Cortex of kidney (tissue), 1 donor: ENCODE measurements at places on chromosomes 1 and 21.

DNA sequence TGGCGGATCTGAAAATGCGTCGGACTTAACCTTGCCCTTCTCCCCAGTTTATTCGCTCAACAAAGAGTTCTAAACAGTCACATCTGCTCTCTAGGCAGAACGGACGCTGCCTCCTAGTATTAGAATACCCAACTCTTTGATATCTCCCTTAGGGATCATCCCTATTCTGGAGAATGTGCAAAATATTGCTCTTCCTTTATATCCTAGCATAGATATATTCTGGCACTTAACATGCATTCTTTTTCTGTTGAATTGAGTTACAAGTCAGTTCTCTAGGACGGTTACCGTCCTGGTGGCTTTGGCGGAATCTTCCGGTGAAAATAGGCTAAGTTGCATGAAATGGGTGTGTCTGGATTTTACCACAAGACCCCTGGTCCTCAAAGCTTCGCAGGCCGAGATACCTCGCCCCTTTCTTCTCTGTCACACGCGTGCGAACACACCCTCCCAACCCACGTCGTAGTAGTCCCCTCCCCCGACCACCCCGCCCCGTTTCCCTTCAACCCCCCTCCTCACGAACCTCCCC lies 501 bp upstream of the DNAJC6 start:
- DNase-seq, result no peak

DNA sequence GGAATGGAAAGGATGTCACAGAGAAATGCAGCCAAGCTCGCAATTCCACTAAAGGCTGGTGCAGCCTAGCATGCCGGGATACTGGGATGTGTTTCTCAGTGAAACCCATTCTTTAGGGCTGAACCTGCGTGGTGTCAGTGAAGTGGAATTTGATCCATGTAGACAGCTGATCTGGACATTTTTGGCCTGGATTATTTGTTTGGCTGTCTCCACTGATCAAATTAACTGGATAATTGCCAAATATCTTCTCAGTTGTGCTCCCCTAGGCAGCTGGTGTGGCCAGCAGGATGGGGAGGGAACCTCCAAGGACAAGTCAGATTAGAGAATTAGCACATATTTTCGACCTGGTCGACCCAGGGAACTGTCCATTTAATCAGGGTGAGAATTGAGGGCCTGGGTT lies 318.4 kb downstream of the RPS6KC1 start:
- no peak for DNase-seq

DNA sequence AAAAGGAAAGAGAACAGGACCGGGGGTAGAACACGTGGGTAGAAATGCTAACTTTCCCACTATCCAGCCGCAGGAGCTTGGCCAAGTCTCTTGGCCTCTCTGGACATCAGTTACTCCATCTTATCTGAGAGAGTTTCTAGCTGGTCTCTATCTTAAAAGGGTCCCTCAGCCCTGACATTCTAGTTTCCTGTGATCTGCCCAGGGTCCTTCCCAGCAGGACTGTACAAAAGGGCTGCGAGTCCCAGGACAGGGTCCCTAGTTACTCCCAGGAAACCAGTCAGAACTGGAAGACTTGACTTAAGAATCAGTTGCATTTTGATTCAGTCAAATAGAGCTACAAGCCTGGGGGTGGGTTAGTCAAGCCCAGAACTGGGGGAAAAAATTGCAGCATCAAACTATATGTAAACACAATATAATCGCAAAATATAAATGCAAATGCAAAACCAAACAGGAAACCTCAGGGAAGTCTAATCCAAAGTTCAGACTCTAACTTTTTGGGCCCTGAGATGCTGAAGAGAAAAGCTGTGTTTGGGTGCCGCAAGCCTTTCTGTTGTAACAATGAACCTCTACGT lies 2.9 kb downstream of the ASAP3 start:
- DNase-seq, result no peak

DNA sequence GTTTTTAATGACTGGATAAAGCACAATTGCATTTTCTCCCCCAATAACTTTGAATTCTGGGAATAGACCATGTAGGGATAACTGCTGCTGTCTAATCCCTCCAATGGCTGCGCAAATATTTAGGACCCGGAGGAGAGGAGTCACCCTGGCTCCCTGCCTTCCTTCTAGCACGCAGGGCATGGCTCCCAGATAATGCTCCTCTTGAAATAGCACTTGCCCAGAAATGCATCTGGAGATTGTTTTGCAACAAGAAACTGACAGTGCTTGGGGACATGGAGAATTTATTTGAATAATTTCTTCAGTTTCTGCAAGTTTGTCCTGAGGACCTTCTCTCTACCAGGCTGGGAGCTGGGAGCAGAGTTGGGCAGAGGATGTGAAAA lies 83.5 kb downstream of the MAN1C1 start:
- no peak for DNase-seq

- no peak for DNase-seq
Measured at GRCh38 chr1:180816132-180816531, 96.6 kb upstream of the KIAA1614 start.

DNA sequence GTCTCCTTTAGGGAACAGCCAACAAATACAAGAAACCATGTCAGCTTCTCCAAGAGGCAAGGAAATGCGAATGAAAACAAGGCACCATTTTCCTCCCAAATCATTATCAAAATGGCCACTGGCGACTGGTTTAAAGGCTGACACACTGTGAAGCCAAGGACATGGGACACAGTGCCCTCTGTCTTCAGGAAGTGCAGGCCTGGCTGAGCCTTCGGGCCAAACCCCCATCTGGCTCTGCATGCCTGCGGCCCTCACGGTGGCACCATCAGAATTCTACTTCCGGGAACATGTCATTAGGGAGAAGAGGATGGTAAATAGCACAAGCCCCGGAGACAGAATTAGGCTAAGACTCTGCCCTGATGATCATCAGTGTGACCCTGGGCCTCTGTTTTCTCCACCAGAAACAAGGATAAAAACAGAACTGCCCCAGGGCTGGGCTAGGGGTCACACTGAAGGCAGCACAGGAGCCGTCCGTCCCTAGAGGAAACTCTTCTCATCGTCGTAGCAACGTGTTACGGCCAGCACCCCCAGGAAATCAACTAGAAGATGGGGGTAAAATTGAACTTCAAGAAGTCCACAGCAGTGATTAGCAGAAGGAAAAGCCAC lies 103.5 kb downstream of the NPHP4 start:
- no peak for DNase-seq

GRCh38 chr1:234690872-234691271 lies 80.9 kb upstream of the IRF2BP2 start:
- no peak for DNase-seq

DNA sequence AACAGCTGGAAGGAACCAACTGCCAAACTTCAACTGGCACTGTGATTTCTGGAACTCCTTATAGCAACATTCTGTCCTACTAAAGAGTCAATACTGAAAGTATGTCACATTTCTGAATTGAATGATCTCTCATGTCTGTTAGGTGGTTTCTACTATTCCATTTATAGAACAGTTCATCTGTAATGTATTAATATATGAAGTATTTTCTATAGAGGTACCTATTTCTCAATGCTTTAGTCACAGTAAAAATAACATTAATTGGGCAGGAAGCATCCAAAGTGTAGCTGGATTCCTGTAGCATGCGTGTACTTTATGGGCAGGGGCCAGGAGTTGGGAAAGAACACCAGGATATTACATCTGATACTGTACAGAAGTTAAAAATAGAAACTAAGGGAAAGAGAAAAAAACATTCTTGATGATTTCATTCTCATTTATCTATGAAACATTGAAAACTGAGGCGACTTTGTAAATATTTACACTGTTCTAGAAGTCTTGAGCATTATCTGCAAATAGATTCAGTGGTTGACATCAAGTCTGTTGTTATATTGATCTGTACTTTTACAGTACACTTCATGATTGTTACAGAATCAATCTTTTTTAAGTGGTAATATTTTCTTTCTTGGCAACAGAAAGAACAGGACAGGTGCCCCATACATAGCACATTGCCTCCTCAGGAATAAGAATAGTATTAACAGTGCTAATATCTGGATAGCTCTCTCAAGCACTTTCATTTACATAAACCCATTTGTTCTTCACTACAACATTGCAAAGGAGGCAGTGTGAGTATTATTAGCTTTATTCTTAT lies 6.2 kb upstream of the ZNF281 start:
- DNase-seq, result no peak

GRCh38 chr1:229349463-229350385 lies 6.9 kb upstream of the CCSAP start:
- DNase-seq, result no peak

DNA sequence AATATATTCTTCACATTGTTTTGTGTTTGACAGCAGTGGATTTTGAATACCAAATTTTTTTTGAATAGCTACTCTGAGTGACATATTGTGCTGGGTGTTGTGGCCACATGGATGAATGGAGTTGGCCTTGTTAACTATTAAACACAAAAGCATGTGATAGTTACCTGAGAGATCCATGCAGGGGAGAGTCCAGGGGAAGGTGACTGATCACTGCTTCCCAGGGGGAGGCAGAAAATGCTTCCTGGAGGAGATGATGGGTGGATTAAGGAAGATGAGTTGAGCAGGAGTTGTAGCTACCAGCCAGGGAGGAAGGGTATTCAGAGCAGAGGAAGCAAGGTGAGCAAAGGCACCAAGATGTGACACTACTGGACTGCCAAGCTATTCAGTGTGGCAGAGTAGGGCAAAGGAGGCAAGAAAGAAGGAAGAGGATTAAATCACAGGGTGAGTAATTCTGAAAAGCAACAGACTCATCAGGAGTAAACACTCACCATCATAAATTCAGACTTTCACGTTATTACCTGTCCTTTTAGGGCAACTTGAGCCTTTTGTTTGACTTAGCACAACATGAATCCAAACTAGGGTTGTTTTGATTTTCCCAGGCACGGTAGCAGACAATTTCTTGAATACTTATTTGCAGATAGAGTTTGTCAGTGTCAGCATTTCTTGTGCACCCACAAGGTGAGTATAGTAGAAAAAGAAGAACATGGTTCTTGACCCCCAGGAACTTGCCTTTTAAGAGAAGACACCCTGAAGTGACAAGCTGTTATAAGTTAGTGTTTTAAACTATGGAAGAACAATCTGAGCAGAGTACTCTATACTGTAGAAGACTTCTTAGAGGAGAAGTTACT lies 4.2 kb downstream of the CD46 start:
- DNase-seq, result no peak

DNA sequence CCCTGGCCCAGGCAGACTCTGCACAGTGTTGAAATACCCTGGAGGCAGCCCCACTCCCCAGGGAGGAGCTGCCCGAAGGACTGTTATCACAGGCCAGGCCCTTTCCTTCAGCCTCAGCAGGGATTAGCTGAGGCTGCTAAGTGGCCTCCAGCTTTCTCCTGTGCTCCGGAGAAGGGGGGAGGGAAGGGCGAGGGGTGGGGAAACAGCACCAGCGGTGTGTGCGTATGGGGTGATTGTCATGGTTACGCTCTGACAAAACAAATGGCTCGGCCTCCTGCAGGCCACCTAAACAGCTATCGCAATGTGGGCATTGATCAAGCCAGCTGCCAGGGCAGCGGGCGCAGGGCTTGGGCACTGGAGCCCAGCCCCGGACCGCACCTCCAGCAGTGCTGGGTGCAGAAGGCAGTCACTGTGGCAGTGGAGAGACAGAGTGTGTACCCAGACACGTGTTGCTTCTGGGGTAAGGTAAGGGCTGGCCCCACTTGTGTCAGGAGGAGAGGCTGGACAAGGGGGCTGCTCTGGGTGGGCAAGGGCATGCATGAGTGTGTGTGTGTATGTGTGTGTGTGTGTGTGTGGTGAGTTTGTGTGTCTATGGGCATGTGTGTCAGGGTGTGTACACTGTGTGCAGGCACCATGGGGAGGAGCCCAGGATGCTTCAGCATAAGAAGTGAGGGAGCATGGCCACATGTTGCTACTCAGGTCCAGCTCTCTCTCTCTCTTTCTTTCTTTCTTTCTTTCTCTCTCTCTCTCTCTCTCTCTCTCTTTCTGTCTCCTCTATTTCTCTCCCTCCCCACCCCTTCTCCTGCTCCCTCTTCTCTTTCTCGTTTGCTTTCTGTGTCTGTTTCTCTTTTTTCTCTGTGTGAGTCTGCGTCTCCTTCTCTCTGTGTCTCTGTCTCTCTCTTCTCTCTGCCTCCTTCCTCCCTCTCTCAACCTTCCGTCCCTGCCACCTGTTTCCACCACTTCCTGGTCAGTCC lies at the start of gene VWA5B1:
TSS of gene VWA5B1 (plus strand) at position 252 of the 974 bp plus-strand sequence. CDS start 19,727 bp downstream, outside the sequence.
- DNase-seq, result no peak

GRCh38 chr1:112935461-112936111 lies 20.4 kb downstream of the SLC16A1 start:
- DNase-seq, result no peak

GRCh38 chr1:150392627-150393026 lies 28.7 kb downstream of the RPRD2 start:
- no peak for DNase-seq
